ENCODE measurements at places on chromosomes 5 and 9. TPM values are rescaled to one million over a fixed set of nuclear protein-coding genes. Genes with fewer than 3 reads are reported as not detected.

The CTNND2 gene
- not detected for total RNA-seq

DNA sequence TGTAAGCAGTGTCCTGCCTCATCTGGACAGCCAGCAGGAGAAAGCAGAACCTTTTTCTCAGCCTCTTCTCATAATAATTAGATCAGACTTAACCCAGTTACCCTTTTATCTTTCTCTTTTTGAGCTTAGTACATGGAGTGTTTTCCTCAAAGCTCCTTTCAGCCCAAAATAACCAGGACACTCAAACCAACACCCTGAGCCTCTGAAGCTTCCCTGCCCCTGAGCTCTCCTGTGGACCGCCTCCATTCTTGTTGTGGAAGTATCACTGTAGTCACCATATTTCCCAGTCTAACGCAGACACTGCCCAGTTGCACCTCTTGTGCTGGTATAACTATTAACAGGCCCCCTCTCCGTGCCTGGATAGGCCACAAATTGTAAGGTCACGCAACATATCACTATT, 53.8 kb upstream of the ZNF622 start:
- no peak for DNase-seq
- no peak overlapping the region for H3K27ac ChIP-seq
- peaks cover 3% of the 10 kb centered on the region for H3K36me3 ChIP-seq
- H3K4me3 ChIP-seq, result no peak overlapping the region
- H3K27me3 ChIP-seq, result no peaks in the 10 kb centered on the region

The MPDZ gene
- not detected for total RNA-seq

- H3K27me3 ChIP-seq, result no peaks in the 10 kb centered on the region
- peak overlapping the region; percentile 99 for H3K4me3 ChIP-seq
- peaks cover 74% of the 10 kb centered on the region for H3K4me1 ChIP-seq
- DNase-seq, result peak; percentile 59
These were observed 5.9 kb downstream of the FAM78A start for GRCh38 chr9:131270171-131271015.

DNA sequence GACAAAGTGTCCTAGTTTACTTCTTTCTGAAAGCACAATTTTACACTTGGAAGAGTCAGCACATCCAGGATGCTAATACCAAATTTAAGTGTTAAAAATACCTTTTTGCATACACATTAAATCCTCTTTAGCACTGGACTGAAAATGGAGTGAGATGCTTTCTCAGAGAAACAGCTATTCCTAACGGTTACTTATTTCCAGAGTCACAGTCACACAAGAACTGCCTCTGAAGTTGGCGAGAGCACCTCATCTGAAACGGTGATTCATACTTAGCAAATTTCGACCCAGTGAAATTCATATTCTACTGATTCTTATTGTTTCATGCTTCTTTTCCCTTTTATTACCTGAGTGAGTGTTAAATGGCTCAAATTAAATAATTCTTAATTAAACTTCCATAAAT, 12.2 kb downstream of the CDH18 start:
- no peak for DNase-seq
- no peaks in the 10 kb centered on the region for H3K4me1 ChIP-seq
- H3K4me3 ChIP-seq, result no peak overlapping the region
- no peaks in the 10 kb centered on the region for H3K36me3 ChIP-seq
- no peak overlapping the region for H3K27ac ChIP-seq

All from CD4-positive, alpha-beta T cell (primary cell).